ENCODE measurements at places on chromosomes 4 and X.

DNA sequence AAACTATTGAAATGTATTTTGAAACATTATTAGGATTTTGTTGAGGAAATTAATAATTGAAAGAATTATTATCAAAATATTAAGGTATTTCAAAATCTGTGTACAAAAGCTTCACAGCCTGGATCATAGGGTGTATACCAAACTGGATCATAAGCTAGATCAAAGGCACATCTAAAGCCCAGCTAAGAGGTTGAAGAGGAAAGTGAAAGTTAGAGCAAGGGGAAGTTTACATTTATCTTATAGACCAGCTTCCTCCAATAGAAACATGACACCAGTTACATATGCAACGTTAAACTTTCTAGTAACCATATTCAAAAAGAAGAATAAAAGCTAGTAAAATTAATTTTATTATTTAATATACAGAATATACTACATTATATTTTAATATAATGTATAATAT is 227.2 kb upstream of the BMP3 start:
- DNase-seq, result no peak

DNA sequence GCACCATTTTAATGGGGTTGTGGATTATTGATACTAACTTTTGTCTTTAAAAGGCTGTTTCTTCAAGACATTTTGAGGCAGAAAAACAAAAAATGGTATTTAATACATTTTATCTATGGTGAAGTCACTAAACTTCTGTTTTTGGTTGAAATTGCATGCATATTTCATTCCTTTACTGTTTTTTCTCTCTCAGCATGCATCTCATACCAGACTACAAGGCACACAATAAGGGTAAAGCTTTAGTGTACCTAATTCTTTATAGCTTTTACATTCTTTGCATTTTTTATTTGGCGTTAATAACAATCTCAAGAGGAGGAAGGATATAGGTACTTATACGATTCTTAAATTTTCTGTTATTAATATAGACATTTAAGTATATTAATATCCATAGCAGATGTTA is 151.0 kb upstream of the DKK2 start:
- DNase-seq, result no peak

DNA sequence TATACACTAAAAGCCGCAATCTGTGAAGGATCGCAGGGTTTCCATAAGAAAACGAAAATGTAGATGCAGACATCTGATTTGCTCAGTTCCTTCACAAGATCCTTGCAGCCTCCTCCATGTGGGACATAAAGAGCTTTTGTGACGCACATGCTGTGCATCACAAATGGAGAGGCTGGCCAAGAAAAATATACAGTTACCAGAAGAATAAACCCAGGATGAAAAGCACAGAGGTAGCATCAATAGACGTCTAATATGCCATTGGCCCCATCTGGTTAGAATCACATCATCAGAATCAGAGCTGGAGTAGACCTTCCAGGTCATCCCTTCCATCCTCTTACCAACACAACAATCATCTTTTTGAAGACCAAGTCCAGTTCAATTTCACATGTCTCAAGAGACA is 517.4 kb downstream of the RAB28 start:
- DNase-seq, result no peak

GRCh38 chr4:74005528-74005927 is 7.1 kb upstream of the CXCL5 start:
- no peak for DNase-seq

DNA sequence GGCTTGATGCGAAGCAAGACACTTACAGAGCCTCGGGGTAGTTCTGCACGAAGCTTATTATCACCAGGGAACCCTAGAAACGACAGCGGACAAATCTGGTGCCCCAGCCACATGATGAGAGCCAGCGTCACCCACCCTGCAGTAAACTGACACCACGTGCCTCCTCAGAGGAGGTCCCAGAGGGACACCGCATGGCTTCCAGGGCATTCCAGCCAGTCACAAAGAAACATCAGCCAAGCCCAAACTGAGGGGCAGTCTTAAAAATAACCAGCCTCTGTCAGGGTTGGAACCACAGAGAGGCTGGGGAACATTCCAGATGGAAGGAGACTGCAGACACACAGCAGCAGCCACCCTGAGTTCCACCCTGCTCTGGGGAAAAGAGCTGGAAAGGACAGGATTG is 36.6 kb upstream of the HGFAC start:
- no peak for DNase-seq

- DNase-seq, result no peak
Measured at GRCh38 chr4:101191302-101192098, 155.8 kb downstream of the PPP3CA start.

- DNase-seq, result no peak
Measured at GRCh38 chr4:123037804-123038203, 115.4 kb upstream of the NUDT6 start.

DNA sequence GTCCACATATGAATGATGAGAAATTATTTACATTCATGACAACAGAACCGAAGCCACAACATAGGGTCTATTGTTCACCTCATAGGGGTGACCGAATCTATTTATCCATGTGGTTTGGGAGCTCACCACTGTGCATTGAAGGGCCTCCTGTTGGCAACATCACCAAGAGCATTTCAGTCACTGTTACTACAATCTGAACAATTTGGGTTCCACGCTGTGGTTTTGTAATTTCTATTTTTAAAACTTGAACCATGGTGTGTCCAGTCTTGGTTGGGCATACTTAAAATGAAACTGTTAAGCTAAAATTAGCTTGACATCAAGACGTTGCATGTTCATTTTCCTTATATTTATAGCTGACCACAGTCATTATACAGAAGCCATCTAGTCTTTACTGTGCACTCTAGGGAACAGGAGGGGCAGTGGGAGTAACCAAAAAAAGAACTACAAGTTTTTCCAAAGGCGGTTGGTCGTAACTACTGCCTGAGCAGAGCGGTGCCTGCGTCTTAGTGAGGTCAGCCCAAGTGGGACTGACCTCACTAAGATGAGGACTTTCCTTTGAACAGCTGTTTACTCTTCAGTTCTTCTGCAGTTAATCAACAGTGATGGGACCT is 192.1 kb downstream of the SPRY1 start:
- DNase-seq, result no peak

GRCh38 chrX:71629467-71629866 is 11.2 kb upstream of the CXCR3 start:
- no peak for DNase-seq

DNA sequence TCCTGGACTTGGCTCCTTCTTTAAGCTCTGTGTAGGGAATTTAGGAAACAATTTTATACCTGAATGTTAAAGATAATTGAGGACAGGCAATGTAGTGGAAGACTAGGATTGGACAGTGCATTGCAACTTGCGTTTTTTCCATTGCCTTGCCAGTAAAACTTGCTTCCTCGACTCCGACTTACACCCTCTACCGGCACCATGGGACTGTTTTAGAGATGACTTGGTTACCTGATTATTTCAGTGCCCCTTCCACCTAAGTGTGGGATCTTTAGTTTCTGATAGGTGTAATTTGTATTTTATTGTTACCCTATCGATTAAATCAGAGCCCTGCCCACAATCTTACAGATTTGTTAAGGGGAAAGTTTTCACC is 1.2 kb downstream of the PRPS1 start:
- no peak for DNase-seq

GRCh38 chr4:85534120-85534519 is 59.2 kb downstream of the ARHGAP24 start:
- no peak for DNase-seq

GRCh38 chr4:57219431-57219830 is 109.2 kb upstream of the IGFBP7 start:
- DNase-seq, result no peak

DNA sequence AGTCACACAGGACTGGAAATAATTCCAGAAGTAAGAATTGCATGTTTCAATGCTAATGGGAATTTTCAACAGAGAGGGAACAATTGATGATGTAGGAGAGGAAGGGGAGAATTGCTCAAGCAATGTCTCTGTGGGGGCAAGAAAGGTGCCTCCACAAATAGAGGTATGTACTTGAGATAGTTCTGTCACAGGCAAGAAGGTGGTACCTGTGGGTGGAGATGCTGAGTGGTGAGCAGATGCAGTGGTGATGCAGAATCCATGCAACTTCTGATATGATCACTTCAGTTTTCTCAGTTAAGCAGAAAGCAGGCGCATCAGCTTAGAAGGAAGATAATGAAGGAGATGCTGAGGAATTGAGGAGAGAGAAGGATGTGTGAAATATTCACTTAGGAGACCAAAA is 55.1 kb upstream of the SEC24B start:
- no peak for DNase-seq

GRCh38 chr4:157775971-157776370 is 396.9 kb downstream of the GASK1B start:
- no peak for DNase-seq

GRCh38 chrX:31929366-31929765 is 857.5 kb upstream of the FTHL17 start:
- DNase-seq, result no peak

- DNase-seq, result no peak
Measured at GRCh38 chr4:153261461-153261860, 57.2 kb downstream of the TRIM2 start.

DNA sequence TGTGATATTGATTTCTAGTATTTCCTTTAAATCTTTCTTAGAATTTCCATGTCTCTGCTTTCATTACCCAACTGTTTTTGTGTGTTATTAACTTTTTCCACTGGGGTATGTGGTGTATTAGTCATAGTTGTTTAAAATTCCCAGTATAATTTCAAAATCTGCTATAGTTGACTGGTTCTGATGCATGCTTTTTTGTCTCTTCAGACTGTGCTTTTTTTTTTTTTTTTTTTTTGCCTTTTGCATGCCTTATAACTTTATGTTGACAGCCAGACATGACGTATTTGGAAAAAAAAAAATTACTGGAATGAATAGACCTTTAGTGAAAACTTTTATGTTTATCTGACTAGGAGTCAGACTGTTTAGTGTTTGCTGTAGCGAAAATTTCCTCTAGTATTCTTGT is 580.4 kb downstream of the ANKRD50 start:
- no peak for DNase-seq

GRCh38 chr4:27096142-27096824 is 235.6 kb downstream of the STIM2 start:
- no peak for DNase-seq

- no peak for DNase-seq
Measured at GRCh38 chrX:140091125-140091886, 126.0 kb upstream of the CXorf66 start.

GRCh38 chrX:16517039-16517605 is 132.8 kb upstream of the S100G start:
- no peak for DNase-seq
